Mucosa of gallbladder (tissue), 1 donor: ENCODE measurements at places on chromosomes 2 and 18. TPM values are rescaled to one million over a fixed set of nuclear protein-coding genes. Genes with fewer than 3 reads are reported as not detected.

KHK gene
- 6.1 TPM for total RNA-seq

DNA sequence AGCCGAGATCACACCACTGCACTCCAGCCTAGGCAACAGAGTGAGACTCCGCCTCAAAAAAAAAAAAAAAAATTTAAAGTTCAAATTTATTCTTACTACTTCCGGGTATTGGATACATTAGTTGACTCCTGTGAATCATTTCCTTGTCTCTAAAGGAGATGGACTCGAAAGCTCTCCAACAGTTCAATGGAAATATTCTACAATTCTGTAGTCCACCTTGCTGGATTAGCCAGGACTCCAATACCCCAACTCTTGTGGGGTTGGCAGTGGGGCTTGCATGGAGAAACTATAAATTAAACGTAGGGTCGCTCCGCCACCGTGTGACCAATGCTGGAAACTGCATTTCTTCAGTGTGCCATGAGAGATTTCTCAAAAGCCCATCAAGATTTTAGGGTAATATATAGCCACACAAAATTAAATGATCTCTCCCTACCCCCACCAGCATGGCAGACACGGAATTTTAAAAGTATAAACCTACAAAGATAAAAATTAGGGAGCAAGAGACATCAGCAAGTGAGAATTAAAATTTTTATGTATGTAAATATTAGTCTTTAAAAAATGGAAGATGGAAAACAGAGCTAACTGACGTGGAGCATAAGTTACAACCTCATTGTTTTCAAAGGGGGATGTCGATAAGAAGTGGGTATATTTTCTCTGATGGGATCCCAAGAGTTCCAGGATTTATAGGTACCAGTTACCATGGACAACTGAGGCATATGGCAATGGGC lies 27.8 kb upstream of the GAREM2 start:
- DNase-seq = peak; percentile 67

IL1F10 gene
- not detected for total RNA-seq

- no peak for DNase-seq
Measured at GRCh38 chr2:181465676-181466375, 8.6 kb downstream of the ITGA4 start.

DNA sequence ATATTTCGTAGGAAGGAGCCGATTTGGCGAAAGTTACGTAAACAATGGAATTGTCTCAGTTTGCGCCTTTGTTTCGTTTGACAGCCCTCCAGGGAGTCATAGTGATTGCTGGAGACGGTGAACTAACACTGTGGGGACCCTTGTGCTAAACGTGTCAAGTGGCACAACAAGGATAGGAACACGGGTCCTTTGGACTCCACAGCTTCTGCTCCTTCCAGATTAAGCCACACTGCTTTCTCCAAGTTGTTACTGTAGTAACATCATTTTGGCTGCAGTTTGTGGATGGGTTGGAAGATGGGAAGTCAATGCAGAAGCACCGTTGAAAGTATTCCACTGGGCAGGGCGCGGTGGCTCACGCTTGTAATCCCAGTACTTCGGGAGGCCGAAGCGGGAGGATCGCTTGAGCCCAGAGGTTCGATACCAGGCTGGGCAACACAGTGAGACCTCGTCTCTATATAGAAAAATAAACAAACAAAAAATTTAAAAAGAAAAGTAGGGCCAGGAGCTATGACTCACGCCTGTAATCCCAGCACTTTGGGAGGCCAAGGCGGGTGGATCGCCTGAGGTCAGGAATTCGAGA lies 636 bp upstream of the IMMT start:
- DNase-seq = no peak

CYP27A1 gene
- 20.4 TPM for total RNA-seq

GRCh38 chr2:62234755-62235655 lies 39.1 kb downstream of the B3GNT2 start:
- no peak for DNase-seq

CRYGD gene
- total RNA-seq = not detected

PLEKHH2 gene
- 20.5 TPM for total RNA-seq

DNA sequence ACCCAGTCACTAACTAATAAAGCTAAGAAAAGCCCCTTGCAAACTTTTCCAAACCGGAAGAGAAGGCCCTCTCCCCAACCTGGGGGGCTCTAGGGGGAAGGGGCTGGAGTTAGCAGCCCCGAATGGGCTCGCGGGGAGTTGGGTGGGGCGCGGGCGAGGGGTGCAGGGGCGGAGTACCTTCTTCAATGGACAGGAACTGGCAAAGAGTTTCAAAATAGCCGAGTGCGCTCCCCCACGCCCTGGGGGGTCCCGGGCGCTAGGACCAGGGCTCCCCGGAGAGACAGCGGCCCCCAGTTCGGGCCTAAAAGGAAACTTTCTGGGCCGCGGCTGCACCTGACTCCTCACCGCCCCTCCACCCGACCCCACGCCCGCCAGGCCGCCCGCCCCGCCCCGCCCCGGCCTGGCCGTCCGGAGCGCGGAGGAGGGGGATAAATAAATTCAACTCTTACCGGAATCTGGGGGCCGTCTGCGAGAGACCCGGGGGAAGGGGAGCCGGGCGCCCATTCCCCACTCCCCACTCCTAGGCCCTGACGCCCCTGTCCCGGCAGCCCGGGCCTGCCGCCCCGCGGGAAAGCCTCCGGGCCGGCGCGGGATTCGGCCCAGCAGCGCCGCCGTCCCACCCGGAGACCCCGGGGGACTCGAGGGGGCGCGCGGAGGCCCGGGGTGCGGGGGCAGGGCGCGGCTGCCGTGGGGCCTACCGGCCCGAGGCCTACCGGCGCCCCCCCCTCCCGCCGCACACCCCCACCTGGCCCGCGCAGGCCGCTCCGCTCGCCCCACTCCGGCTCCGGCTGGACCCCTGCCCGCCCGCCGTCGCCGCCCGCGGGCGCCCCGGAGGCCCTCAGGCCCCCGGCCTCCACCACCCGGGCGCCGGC lies 868 bp downstream of the INO80D start:
- peak; percentile 21 for DNase-seq

DIPK1C gene
- total RNA-seq = 0.14 TPM

DNA sequence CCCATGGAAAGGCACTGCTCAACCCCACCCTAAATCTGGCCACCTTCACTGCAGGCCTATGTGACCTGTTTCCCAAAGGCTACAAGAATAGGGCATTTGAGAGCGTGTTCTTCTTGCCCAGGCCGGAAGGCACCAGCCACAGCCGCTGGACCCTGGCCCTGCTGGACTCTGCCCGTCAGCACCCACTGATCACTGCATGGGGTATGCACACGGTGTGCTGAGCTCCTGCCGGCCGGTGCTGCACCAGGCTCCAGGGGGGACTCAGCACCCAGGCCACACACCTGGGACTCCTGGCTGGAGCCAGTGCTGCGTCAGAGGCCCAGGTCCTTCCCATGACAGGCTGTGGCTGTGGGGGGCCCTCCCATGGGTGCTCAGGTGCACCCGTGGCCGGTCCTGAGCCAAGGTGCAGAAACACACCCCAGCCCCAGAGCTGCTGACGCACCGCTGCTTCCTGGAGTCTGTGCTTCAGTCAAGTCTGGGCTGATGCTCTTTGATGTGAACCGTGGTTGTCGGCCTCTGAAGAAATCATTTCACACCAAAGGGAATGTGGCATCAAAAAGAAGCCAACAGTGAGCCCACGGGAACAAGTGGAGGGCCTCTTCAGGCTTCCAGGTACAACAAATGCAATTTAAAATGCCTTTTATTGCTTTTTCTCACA lies 6.5 kb downstream of the KCNG2 start:
- no peak for DNase-seq

USP34 gene
- total RNA-seq = 88.2 TPM

SPP2 gene
- total RNA-seq = not detected

GRCh38 chr2:61910603-61911002 lies 5.1 kb downstream of the COMMD1 start:
- DNase-seq = no peak

DNA sequence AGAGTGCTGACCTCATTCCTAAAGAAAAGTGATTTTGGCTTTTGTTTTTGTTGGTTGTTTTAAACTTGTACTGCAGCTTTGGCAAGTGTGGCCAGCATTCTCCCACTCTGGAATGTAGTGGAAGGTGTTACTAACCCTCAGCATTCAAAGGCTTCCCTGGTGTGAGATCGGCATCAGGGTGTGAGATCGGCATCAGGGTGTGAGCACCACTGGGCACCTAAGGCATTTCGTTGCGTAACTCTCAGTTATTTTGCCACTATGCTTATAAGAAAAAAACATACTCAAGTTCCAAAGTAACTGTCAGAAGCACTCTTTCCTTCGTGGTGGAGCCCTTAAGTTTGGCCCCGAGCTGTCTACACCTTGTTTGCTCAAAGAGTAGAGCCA lies 1.7 kb downstream of the CYBRD1 start:
- no peak for DNase-seq

- DNase-seq = no peak
Measured at GRCh38 chr2:230974096-230974913, 21.6 kb upstream of the SPATA3 start.

ASIC4 gene
- total RNA-seq = not detected

DNA sequence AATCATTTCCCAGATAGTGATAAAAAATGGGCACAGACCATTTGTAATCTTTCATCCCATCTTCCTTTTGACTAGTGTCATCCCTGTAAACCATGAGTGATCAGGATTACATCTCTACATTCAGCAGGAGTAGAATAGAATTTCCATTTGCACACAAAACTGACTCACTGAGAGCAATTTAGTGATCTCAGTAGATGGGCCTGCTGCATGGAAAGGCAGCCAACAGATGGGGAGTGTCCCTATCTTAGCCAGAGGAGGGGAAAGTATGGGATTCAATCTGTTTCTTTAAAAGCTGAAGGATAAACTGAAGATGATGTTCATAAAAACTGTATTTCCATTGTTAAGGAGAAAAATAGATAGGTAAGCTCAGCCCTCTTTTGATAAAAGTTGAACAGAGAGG lies 441.7 kb downstream of the ZNF521 start:
- no peak for DNase-seq

DNA sequence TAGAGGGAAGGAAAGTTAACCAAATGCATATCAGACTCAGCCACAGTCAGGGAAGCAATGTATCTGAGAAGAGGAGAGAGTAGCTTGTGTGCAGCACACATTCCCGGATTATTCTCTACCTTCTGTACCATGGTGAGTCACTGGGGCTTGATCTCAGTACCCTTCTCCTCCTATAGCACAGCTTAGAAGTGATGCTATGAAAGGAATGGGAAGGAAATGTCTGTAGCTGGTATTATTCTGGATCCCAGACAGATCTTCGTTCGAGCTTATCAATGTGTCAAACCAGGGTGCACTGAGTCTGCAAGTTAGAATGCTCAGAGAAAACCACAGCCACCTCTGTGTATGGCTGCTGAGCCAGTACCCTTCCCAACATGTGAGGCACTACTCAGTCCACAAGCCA lies 88.0 kb upstream of the NFU1 start:
- DNase-seq = no peak

RFTN2 gene
- total RNA-seq = 5.5 TPM
